Natural killer cell treated with Interleukin-12 subunit alpha and Interleukin-12 subunit beta and Interleukin-15 and Interleukin-18, amount 100 ng/mL, for 72 hours (primary cell): ENCODE measurements at places on chromosomes 7 and 10.

DNA sequence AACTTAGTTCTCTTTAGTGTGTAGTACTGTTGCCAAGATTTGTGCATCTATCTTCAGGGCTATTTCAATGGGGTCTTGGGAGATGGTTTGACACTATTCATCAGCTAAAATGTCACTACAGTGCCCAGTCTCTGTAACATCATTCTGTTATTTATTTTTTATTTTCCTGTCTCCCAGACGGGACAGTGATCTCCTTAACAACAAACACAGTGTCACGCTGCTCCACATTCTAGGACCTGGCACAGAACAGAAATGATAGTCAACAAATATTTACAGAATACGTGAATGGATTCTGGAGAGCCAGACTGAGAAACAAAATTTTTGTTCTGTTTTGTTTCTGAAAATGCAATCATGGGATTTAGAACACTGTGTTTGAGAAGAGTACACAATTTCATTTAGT is 937.7 kb upstream of the LRRN3 start:
- no peak overlapping the region for H3K27ac ChIP-seq
- H3K4me3 ChIP-seq: no peak overlapping the region
- DNase-seq: no peak
- peaks cover 8% of the 10 kb centered on the region for H3K36me3 ChIP-seq
- H3K4me1 ChIP-seq: no peaks in the 10 kb centered on the region

DNA sequence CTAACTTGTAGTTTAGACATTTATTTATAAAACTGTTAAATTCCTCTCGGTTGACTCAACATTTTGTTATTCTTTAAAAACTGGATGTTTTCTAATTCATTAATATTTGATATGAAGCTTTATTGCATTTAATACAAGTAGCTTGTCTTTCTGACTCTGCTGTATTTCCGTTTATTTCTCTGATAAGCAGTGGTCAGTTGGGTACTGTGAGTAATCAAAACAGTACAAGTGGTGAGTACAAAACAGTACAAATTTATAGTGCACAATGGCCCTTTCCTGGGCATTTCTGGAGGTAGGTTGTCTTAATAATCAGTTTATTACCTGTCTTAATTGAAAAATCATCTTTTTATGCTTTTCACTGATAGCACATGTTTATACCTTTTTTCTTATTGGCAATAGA is 182.7 kb downstream of the CCSER2 start:
- H3K27me3 ChIP-seq: no peaks in the 10 kb centered on the region
- H3K36me3 ChIP-seq: peaks cover 15% of the 10 kb centered on the region
- H3K4me3 ChIP-seq: no peak overlapping the region
- no peak overlapping the region for H3K27ac ChIP-seq

- DNase-seq: no peak
- no peaks in the 10 kb centered on the region for H3K4me1 ChIP-seq
- no peaks in the 10 kb centered on the region for H3K36me3 ChIP-seq
- H3K27me3 ChIP-seq: no peaks in the 10 kb centered on the region
Measured at GRCh38 chr7:90817151-90817550, 221.0 kb downstream of the CDK14 start.

- H3K36me3 ChIP-seq: peaks cover 5% of the 10 kb centered on the region
- H3K4me3 ChIP-seq: peak overlapping the region; percentile 78
- H3K27me3 ChIP-seq: no peaks in the 10 kb centered on the region
- H3K4me1 ChIP-seq: peaks cover 20% of the 10 kb centered on the region
Measured at GRCh38 chr10:8245814-8246142, 191.3 kb downstream of the GATA3 start.

GRCh38 chr10:1290071-1290471 is 233.9 kb downstream of the WDR37 start:
- no peak overlapping the region for H3K4me3 ChIP-seq
- DNase-seq: no peak
- H3K27me3 ChIP-seq: peaks cover 7% of the 10 kb centered on the region
- H3K4me1 ChIP-seq: no peaks in the 10 kb centered on the region

DNA sequence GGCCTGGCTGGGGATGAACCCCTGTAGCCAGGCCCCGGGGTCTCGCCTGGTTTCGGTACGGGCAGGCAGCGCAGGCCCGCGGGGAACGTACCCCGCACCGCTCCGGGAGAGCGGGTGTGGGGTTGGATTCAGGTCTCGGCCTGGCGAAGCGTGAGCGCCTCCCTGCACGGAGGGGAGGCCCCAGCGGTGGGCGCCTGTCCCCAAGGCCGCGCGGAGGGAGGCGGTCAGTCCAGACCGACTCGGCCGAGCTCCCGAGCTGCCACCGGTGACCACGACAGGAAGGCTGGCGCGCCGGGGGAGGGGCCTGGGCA is 378 bp upstream of the INPP5F start:
- no peak for DNase-seq
- H3K4me3 ChIP-seq: peak overlapping the region; percentile 91
- no peaks in the 10 kb centered on the region for H3K36me3 ChIP-seq

DNA sequence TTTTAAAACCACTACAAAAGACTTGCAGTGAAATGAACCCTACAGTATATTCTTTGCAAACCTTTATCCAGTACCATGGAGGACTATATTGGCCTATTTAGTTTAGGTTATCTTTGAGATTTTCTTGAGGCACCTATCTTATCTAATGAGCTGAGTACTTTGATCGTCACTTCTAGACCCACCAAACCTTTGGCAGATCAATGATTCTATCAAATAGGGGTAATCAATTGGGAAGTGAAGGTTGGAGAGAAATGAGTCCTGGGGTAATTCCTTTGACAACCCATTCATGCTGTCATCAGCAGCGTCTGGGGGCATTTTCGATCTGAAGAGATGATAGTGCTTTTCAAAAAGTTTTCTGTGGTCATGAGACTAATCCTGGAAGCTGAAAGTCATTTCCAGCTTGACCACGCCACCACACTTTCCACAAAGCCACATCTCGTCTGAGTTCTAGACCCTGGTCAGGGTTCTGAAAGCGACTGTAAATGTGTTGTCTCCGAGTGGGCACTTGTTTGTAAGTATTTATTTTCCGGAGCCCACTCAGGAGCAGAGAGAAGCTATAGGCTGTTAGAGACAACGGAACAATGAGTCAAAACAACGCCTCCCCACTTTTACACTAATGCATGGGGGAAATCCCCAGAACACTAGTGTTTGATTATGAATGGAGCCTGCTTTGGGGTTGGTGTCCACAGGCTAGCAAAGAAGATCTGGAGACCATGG is 4.8 kb downstream of the EGR2 start:
- H3K27me3 ChIP-seq: no peaks in the 10 kb centered on the region
- H3K4me1 ChIP-seq: peaks cover 84% of the 10 kb centered on the region
- peak overlapping the region; percentile 100 for H3K4me3 ChIP-seq
- peak overlapping the region; percentile 100 for H3K27ac ChIP-seq
- peak; percentile 89 for DNase-seq
- H3K36me3 ChIP-seq: peaks cover 30% of the 10 kb centered on the region

DNA sequence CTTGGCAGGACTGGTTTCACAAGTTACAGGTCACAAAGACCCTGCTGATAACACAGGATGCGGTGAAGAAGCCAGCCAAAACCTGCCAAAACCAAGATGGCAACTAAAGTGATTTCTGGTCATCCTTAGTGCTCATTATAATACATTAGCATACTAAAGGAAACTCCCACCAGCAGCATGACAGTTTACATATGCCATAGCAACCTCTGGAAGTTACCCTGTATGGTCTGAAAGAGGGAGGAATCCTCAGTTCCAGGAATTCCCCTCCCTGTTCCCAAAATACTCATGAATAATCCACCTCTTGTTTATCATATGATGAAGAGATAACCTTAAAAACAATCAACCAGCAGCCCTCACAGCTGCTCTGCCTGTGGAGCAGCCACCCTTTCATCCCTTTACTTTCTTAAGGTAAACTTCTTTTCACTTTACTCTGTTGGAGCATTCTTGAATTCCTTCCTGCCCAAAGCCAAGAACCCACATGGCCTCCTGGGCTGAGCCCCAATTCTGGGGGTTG is 21.9 kb downstream of the DPY19L1 start:
- H3K36me3 ChIP-seq: peaks cover 11% of the 10 kb centered on the region
- no peak for DNase-seq
- no peak overlapping the region for H3K27ac ChIP-seq
- no peaks in the 10 kb centered on the region for H3K27me3 ChIP-seq

DNA sequence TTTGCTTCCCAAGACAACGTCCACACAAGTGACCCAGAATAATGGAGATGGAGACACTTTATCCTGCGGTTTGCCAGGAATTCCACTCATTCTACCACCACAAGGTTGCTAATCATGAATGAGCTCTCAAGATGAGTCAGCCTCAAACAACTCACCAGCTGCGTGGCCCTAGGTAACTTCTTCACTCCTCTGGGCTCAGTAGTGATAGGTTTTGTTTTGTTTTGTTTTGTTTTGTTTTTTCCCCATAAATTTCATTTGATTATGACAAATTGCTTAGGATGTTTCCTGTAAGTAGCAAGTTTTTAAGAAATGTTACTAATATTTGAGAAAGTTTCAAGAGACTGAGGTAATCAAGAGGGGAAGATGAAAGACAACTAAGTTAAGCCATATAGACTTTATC is 286.8 kb downstream of the PARD3 start:
- no peak overlapping the region for H3K4me3 ChIP-seq
- H3K27ac ChIP-seq: no peak overlapping the region
- H3K27me3 ChIP-seq: peaks cover 13% of the 10 kb centered on the region
- H3K36me3 ChIP-seq: no peaks in the 10 kb centered on the region
- H3K4me1 ChIP-seq: no peaks in the 10 kb centered on the region

DNA sequence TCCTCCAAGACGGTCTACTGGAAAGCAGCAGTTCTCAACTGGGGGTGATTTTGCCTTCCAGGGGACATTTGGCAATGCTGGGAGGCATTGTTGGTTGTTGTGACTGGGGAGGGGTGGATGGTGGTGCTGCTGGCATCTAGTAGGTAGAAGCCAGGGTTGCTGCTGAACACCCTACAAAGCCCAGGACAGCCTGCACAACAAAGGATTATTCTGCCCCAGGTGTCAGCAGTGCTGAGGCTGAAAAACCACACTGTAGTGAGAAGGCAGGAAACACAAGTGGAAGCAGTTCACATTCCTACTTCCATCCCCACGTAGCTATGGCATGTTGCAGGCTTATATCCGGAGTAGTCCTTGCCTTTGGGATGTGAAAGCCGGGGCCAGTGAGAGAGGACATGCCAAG is 86.9 kb downstream of the AOAH start:
- peaks cover 20% of the 10 kb centered on the region for H3K36me3 ChIP-seq
- H3K27me3 ChIP-seq: no peaks in the 10 kb centered on the region
- DNase-seq: no peak
- H3K4me3 ChIP-seq: no peak overlapping the region
- H3K27ac ChIP-seq: peak overlapping the region; percentile 100

GRCh38 chr10:96309628-96310320 is 5.5 kb downstream of the DNTT start:
- H3K27ac ChIP-seq: no peak overlapping the region
- peaks cover 39% of the 10 kb centered on the region for H3K27me3 ChIP-seq
- no peak for DNase-seq

DNA sequence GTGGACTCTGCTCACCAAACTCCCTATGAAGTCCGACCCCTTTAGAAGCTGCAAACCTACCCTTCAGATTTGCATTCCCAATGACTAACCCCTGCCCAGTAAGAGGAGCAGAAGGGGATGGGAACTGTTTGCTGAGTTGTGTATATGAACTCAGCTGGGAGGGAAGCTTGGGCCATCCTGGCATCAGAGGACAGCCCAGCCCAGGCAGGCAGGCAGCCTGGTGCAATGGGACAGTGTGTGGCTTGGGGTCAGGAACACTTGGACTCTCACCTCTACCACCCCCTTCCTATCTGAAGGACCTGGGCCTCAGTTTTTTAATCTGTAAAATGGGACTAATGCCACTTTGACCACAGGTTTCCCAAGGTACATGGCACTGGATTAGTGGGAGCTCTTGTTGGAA is 147.4 kb upstream of the GPR26 start:
- H3K36me3 ChIP-seq: no peaks in the 10 kb centered on the region
- H3K4me1 ChIP-seq: peaks cover 3% of the 10 kb centered on the region
- H3K4me3 ChIP-seq: no peak overlapping the region

GRCh38 chr7:87380905-87381304 is 35.4 kb downstream of the CROT start:
- H3K4me3 ChIP-seq: no peak overlapping the region
- no peak for DNase-seq
- no peak overlapping the region for H3K27ac ChIP-seq
- peaks cover 19% of the 10 kb centered on the region for H3K36me3 ChIP-seq
- H3K27me3 ChIP-seq: no peaks in the 10 kb centered on the region

GRCh38 chr7:25375805-25376600 is 147.7 kb upstream of the NPVF start:
- H3K4me1 ChIP-seq: no peaks in the 10 kb centered on the region
- DNase-seq: no peak
- peaks cover 8% of the 10 kb centered on the region for H3K27me3 ChIP-seq
- H3K4me3 ChIP-seq: no peak overlapping the region
- H3K27ac ChIP-seq: no peak overlapping the region
- peaks cover 13% of the 10 kb centered on the region for H3K36me3 ChIP-seq

- H3K27ac ChIP-seq: peak within 1 kb of the TSS; percentile 92
- H3K27me3 ChIP-seq: peaks cover 6% of the 10 kb centered on the region
Measured at GRCh38 chr7:100015232-100016214, at the start of gene ZKSCAN1. TSS of gene ZKSCAN1 (plus strand) at chr7:100015596. CDS start at chr7:100023507, 7,911 bp downstream.
